GM19239 (cell line): ENCODE measurements at places on chromosomes 3 and 15.

DNA sequence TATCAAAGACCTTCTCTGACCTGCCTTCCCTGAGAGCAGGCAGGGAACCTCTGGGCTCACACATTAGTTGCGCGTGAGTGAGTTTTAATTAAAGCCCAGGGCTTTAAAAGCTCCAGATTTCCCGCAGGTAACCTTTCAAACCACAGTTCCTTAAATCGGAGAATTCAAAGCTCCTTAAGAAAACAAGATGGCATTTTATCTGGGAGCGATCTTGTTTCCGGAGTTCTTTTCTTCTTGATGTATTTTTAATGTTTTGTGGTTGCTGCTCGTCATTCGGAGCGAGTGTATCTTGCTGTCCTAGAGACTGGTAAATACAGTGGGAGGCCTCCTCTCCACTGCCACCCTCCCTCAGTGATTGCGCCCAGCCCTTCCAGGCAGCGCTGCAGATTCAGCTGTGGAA, 284.3 kb downstream of the CLSTN2 start:
- DNase-seq = no peak

DNA sequence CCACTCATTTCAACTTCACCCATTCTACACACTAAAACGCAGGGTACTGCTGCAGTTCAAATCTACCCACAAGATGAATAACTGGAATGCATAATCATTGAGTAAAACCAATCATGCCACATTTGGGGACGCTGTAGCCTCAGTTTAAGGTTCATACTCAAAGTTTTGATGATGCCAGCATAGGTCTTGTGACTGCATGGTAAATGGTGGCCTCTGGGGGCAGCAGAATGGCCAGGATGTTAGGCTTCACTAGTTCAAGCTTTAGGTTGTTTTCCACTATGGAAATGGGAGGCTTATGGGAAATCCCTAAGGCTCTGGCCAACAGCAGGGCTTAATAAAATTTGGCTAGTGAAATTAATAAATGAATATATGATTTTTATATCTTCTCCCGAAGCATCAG, 104.3 kb upstream of the TSC22D2 start:
- DNase-seq = no peak

DNA sequence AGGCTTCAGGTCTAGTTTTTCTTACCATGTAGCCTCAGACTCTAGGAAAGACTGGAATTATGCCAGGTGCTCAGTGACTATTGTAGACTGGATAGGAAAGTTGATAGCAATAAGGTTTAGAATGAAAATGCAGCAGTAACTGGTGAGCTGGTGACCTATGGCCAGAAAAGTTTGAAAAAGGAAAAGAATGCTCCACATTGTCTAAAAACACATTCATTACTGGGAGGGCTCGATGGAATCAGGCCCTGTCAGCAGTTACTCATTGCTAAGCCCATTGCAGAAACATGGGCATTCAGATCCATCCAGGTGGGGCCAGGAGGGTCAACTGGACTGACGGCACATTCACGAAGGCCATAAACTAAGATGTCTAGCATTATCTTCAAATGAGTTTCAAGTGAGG, 8.7 kb upstream of the MBNL1 start:
- DNase-seq = no peak

DNA sequence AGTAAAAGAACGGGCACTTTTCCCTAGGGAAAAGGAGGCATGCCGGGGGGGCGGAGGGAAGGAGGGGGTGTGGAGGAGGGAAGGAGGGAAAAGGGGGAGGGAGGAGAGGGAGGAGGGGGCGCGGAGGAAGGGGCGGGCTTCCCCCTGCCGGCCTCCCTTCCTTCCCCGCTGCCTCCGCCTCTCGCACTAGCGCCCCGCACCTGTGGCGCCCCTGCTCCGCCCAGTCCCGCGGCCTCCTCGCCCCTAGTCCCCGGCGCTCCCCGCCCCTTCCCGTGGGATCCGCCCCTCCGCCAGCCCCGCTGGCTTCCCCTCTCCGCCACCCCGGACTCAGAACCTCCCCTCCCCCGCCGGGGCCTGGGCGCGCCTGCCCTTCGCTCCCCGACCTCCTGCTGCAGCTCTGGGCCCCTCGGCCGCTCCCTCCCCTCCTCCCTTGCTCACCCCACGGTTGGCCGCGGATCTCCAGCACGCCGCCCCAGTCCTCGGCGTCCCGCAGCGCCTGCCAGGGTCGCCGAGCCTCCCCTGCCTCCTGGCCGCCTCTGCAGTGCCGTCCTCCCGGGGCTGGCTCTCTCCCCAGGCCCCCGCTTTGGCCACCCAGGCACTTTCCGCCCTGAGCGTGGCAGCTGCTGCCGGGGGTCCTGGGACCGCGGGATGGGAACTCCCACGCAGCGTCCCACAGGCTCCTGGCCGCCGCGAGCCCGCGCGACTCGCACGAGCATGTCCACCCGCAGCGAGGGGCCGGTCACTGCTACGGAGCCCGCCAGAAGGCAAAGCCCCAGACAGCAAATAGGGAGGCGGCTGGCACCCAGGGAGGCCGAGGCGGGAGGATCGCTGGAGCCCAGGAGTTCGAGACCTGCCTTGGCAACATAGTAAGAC, 147.4 kb downstream of the TJP1 start:
- DNase-seq = no peak

DNA sequence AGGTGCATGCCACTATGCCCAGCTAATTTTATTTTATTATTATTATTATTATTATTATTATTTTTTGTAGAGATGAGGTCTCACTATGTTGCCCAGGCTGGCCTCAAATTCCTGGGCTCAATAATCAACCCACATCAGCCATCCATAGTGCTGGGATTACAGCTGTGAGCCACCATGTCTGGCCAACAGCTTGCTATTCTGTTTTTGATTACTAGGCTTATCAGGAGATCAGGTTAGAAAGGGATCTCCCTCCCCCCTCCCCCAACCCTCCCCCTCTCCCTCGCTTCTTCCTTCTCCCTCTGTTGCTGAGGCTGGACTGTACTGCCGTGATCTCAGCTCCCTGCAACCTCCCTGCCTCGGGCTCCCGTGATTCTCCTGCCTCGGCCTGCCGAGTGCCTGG, 8.6 kb downstream of the CLN6 start:
- no peak for DNase-seq
